Activated CD4-positive, CD25-positive, alpha-beta regulatory T cell treated with anti-CD3 and anti-CD28 coated beads, Interleukin-2, amount 50 U/mL, for 16 hours (primary cell): ENCODE measurements at places on chromosomes 2 and 18.

DNA sequence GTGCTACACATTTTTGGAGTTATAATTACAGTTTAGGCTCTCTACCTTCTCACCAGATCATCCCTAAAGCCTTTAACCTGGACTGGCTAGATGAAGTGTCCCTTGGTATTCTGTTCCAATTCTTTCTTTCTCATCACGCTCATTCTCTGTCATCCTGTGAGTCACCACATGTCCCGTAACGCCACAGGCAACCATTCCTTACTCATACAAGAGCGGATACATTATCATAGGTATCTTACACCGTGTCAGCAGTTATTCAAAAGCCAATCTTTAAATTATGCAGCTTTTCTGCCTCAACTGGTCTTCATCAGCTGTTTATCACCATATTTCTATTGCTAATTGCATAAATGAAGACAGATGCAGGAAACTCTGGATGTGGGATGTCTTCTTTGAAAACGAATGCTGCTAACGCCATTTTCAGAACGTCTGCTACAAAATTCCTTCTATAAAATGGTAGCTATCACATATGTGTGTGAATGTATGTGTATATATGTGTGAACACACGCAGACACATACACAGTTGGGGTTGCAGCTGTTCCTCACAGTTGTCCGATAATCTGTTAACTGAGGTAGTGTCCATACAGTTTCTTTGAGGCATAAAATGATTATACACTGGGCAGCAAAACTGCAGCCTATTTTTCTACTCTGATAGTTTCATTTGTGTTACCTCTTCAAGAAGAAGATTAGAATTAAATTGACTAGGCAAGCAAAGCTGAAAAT lies 47.9 kb downstream of the EML6 start:
- no peak for DNase-seq

DNA sequence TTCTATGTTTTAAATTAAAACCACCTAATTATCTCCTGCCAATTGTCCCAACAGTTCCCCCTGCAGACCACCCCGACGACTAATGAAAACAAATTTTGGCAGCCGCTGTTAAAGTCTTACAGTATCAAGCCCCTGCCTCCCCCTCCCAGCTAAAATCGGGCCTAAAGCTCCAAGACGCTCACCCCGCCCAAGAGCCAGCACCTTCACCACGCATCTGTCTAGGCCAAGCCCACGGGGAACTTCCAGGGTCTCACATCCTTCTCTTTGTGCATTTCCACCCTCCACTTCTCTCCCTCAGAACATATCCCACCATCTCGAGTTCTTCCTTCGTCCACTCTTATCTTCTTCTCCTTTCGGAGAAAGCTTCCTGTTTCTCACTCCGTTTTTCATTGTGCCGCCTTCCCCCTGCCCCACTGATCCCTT lies 445 bp downstream of the PRPF40A start:
- peak; percentile 6 for DNase-seq

GRCh38 chr2:25448808-25449207 lies 107.1 kb upstream of the DNMT3A start:
- DNase-seq = no peak

DNA sequence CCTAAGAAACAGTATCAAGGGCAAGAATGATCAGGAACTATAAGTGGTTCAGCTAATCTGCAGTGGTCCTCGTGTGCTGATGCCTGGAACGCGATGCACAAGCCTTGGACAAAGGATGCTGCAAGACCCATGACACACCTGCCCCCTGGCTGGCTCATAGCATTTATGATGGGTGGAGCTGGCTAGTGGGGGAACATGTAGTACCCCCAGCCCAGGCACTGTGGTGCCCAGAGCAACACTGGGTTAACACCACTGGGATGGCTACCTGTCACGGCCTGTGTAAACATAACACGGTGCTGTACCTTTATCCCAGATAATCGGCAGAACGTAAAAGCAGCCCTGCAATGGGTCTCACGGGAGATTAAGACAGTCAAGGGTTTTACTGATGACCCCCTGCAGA lies 60.3 kb upstream of the PEX13 start:
- no peak for DNase-seq

GRCh38 chr2:9380702-9381628 lies 42.4 kb downstream of the ITGB1BP1 start:
- no peak for DNase-seq

GRCh38 chr2:56130463-56131070 lies 53.2 kb upstream of the CCDC85A start:
- no peak for DNase-seq

GRCh38 chr18:62388855-62389760 lies 64.0 kb downstream of the TNFRSF11A start:
- DNase-seq = no peak

DNA sequence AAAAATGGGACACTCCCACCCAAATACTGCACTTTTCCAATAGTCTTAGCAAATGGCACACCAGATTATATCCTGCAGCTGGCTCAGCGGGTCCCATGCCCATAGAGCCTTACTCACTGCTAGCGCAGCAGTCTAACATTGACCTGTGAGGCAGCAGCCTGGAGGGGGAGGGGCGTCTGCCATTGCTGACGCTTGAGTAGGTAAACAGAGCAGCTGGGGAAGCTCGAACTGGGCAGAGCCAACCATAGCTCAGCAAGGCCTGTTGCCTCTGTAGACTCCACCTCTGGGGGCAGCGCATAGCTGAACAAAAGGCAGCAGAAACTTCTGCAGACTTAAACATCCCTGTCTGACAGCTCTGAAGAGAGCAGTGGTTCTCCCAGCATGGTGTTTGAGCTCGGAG lies 110.4 kb downstream of the CTIF start:
- no peak for DNase-seq

DNA sequence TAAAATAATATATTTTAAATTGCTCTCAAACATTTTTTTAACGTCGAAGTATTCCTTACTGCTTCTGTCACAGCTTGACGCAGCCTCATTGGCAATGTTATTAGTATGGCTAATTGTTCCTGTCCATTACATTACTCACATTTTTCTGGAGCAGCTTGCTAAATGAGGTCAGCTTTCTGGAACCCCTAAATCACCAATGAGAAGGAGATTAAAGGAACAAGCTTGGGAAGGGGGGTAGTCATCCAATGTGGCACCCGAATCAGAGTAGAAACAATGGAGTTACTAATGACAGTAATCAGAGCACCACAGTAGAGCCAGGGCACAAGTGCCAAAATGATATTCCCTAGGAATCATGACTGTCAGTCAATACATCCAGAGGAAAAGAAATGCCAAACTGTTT lies 5.1 kb downstream of the NEUROD1 start:
- DNase-seq = no peak

DNA sequence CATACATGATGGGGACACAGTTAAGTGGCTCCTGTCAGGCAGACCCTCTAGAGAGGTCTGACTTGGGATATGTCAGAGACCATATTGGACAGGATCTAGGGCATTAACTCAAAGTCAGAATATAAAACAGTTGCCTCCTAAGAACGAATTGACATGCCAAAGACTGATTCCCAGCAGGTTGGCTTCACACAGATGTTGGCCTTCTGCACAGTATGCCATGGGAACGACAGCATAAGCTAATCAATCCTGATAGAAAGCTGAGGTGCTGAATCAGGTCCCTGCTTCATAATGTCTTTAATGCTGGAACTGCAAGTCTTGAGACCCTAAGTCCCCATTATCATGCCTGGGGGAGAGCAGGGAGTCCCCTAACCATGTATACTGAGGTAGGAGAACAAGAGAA lies 165.1 kb downstream of the SRBD1 start:
- DNase-seq = no peak

GRCh38 chr2:217795067-217795466 lies 207.7 kb downstream of the TNS1 start:
- no peak for DNase-seq

GRCh38 chr2:38508311-38509039 lies 94.3 kb downstream of the HNRNPLL start:
- peak; percentile 63 for DNase-seq

GRCh38 chr18:56977771-56978170 lies 169.1 kb upstream of the BOD1L2 start:
- no peak for DNase-seq

DNA sequence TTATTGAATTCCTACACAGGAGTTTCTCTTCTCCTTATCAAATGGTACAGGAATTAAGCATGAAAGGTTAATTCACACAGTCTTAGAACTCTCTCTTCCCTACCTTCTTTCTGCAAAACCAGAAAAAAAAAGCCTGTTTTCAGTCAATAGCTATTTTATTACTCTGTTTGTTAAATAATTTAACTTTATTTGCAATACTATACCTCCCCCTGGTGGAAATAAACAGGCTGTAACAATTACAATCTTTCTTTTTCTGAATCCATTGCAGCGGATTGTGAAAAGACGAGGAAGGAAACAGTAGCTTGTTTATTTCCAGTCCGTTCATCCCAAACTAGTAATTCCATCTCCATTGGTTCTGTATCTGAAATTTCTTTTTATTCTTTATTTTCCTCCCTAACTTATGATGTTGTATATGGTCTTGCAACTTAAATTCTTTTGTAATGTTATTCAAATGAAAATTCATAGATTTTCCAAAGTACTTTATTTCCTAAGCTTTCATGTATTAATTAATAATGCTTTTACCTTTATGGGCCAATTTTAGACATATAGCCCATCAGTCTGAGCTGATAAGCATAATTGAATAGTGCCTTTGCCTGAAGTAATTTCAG lies 165.2 kb downstream of the SH3BP4 start:
- no peak for DNase-seq

DNA sequence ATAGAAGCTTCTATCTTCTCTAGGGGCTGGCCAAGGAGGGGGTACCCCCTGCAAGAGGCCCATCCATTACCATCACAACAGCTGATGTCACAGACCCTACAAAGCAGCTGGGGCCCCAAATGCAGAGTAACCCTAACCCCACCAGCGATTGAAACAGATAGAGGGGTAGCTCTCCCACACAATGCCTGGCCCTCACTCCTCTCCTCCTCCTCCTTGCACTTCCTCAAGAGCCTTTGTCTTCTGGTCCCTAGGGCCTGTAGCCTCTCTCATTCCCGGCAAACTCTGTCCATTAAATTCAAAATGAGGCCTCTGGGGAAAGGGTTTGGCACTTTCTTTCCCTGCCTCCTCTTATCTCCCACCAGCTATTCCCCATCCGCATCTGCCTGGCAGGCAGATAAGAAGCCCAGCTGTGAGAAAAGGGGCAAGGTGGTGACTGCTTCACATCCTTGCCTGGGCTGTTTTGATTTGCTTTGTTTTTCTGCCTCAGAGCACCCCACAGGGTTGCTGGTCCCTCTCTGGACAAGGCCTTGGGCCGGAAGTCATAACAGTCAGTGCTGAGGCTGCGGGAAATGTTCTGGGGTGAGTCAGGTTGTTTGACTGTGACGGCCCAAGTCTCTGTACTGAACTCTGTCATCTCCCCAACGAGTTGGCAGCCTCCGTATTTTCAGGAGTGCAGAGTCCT lies 26.1 kb upstream of the CYP26B1 start:
- DNase-seq = no peak

DNA sequence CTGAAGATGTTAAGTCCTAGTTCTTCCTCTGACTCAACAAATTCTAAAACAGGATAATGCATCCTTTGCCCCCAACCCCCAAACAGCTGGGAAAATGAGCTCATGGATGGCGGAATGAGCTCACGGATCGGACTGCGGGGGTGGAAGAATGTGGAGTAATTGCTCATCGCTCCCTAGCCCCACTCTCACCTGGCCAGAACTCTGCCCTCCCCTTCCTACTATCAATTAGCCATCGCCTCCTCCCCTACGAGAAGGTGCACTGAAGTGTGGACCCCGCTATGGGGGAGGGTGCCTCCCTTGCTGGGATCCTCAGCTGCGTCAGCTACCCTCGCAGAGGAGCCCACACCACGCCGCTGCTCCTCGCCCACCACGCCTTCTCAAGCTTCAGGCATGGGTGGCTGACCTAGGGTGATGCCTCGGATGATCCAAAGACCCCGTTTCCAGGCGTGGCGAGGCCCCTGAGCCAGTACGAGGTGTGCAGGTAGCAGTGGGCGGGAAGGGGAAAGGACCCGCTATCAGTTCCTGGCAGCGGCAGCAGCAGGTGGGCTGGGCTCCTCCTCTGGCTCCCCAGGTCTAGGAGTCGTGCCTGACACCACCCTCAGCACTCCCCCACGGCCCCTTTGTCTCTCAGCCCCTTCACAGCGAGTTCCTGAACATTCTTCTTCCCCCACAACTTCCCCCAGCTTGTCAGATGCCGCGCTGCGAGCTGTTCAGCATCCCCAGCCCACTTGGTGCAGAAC lies 82.1 kb upstream of the POMC start:
- no peak for DNase-seq

GRCh38 chr18:5726011-5726410 lies 169.3 kb downstream of the TMEM200C start:
- no peak for DNase-seq

- DNase-seq = no peak
These were observed 13.1 kb downstream of the PKDCC start for GRCh38 chr2:42060718-42061619.

DNA sequence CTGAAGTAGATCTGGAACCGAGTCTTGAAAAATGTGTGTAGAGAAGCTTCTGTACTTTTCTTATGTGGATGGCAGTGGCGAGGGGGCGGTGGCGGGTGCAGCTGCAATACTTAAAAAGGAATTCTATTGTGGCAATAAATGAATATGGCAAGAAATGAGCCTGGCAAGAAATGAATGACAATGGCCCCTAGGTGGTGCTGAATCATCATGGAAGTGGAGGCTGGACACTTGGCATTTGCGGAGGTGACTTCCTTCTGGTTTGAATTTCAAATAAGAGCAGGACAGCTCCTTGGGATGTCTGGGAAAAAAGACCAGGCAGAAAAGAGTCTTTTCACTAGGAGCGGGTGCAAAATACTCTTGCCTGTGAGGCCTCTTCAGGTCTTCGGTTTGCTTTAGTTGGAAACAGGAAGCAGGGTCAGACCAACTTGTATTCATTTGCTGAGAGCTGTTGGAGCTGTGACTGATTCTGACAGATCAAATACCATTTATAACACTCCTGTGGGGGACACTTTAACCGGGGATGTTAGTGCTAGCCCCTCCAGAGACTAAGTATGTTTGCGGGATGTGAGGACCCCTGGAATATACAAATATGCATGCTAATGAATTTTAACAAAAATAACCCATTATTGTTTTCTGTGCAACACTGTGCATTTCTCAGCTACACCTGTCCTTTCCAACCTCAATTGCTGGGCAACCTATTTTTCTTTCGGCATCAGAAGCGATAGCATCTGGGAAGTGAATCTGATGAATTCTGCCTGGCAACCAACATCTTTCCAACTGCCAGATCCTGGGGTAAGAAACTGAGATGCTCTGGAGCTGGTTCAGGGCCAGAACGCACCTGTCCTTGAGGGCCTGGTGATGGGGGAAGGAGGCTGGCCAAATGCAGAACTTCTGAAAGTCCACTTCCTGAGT lies 35.4 kb downstream of the FASTKD2 start:
- no peak for DNase-seq

- no peak for DNase-seq
These were observed 267.0 kb downstream of the PTH2R start for GRCh38 chr2:208673631-208674030.
